ENCODE measurements at places on chromosomes 4 and X.

GRCh38 chr4:57270346-57270745, 160.2 kb upstream of the IGFBP7 start:
- DNase-seq = no peak

DNA sequence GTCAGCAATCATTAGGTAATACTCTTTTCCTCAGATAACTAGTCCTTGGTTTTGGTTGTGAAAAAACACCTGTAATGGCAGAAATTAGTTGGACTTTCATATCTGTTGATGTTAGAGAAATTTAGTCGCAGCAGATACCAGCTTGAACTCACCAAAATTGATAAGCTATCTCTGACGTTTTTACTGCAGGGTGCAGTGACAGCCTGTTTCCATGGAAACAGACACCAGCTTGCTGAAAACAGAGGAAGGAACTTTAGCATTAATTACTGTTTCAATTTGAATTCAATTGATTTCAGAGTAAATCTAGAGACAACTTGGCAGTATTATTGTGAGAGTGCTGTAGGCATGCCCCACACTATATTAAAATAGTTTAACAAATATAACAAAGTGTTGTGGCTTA, 246.5 kb downstream of the PPP1R2C start:
- DNase-seq = no peak

DNA sequence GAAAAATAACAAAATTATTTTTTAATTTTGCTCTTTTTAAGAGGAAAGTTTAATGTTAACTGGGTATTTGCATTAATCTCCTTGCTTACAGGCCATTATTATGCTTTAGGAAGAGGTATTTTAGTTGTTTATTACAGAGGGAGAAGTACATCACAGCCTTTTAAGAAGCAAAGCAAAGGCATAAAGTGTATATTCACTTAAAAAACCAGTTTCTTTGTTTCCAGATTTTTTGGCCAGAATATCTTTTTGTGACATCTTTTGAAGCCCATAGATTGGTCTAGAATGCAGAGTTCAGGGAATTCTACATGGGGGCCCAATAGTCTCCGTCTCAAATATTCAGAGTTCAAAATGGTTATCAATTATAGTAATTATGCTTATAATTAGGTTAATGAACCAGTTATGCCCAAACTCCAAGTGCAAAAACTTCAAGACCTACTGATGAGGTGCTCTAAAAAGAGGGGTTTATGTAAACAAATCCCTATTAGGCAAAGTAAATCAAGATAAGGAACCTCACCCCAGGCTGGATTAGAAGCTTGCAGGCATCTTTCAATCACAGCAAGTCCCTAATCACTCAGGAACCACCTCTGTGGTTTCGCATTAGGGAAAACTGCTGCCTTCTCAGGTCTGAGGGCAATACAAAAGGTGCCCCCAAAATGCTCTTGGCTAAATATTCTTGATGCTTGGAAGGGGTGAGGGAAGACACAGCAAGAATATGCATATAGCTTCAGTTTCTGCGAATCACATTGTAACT, 1.4 kb downstream of the CXXC4 start:
- no peak for DNase-seq

GRCh38 chr4:39881789-39882188, 95.9 kb downstream of the PDS5A start:
- DNase-seq = no peak

DNA sequence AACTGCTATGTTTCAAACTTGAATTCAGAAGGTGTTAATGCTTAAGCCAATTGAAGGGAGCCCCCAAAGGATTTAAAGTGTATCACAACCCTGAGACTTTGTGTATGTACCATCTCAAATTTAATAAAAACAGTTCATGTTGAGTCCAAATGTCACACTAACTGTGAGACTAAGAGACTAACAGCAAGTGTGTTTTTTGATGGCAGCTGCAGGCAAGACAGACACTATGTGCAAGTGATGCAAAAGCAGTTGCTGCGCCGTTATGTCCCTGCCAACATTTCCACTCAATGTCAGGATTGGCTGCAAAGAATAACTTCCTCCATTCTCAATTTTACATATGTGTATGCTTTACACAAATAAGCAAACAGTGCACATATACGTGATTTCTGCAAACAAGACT, 594.6 kb downstream of the IL15 start:
- DNase-seq = no peak

GRCh38 chrX:54452920-54453319, 12.7 kb downstream of the TSR2 start:
- peak; percentile 67 for DNase-seq

DNA sequence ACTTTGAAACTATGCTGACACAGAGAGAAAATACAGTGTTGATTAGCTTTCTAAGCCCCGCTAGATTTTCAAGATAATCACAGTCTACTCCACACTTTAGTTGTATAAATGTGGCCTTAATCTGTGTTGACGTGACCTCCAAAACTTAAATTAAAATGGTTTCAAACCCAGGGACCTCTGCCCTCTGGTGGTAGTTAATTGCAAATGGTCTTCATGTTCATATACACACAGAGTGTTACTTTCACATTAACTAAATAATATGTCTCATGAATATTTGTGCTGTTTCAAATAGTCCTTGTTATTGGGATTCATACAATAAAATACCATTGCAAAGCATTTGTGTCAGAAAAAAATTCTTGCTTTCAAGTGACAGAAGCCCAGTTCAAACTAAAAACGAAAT, 64.3 kb downstream of the TASL start:
- peak; percentile 65 for DNase-seq

DNA sequence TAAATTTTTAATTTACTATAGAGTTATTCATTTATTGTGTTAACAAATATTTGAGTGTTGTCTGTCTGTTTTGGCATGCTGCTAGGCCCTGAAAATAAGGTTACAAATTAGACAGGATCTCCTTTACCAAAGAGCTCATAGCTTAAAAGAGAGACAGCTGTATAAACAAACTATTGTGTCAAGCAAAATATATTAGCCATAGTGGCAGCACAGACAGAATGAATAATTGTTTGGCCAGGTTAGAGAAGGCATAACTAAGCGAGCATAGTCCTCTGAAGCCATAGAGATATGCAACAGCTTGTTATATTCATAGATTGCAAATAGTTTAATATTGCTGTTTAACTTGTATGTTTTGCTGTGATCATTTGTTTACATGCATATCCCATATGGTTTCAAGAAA, 66.7 kb upstream of the NDUFC1 start:
- DNase-seq = no peak

- DNase-seq = no peak
Observed at GRCh38 chr4:121156822-121157769, 7.0 kb downstream of the TNIP3 start.

All from Karpas-422 (cell line).